Endothelial cell (in vitro differentiated cells): ENCODE measurements at places on chromosomes 6 and 20. TPM values are rescaled to one million over a fixed set of nuclear protein-coding genes. Genes with fewer than 3 reads are reported as not detected.
A peak's percentile ranks its signal among the peaks of the same experiment; 100 is the strongest.

The GPR6 gene
- total RNA-seq = not detected

The PRR18 gene
- 1.1 TPM for total RNA-seq

The OOEP gene
- not detected for total RNA-seq

GRCh38 chr6:37381579-37381978 lies 27.8 kb downstream of the RNF8 start:
- peak; percentile 20 for DNase-seq

- no peak for DNase-seq
Observed at GRCh38 chr6:45474376-45474775, 96.6 kb upstream of the SUPT3H start.

- no peak for DNase-seq
Observed at GRCh38 chr6:23319582-23319981, 750.2 kb downstream of the HDGFL1 start.

DNA sequence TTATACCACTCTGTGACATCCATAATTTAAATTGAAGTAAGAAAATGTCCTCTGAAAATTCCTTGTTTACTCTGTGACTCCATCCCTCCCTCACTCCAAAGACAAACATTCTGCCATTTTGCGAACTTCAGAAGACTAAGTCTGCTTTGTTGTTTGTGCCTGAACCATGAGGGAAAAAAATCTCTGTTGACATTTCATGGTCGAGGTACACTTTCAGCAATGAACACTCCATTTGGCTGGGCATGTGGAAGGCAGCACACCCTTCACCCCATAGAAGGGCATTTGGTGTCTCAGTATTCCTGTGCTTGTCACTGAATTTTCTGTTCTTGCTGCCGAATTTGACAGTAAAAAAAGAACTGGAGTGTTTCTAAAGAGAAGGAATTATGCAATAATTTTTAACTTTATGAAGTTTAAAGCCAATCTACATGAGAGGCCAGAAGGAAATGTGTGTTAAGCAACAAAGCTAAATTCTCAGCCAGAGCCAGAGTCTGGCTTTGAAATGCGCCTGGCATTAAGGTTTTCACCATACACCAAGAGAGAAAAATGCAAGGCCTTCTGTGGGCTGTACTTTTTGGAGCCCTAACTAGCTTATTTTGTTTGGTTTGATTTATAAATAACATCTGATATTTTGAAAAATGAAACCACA lies 4.7 kb upstream of the PBOV1 start:
- DNase-seq = no peak

GRCh38 chr6:25835442-25836283 lies 3.8 kb upstream of the SLC17A1 start:
- no peak for DNase-seq

- no peak for DNase-seq
Observed at GRCh38 chr6:108002365-108003221, 44.6 kb upstream of the SEC63 start.

DNA sequence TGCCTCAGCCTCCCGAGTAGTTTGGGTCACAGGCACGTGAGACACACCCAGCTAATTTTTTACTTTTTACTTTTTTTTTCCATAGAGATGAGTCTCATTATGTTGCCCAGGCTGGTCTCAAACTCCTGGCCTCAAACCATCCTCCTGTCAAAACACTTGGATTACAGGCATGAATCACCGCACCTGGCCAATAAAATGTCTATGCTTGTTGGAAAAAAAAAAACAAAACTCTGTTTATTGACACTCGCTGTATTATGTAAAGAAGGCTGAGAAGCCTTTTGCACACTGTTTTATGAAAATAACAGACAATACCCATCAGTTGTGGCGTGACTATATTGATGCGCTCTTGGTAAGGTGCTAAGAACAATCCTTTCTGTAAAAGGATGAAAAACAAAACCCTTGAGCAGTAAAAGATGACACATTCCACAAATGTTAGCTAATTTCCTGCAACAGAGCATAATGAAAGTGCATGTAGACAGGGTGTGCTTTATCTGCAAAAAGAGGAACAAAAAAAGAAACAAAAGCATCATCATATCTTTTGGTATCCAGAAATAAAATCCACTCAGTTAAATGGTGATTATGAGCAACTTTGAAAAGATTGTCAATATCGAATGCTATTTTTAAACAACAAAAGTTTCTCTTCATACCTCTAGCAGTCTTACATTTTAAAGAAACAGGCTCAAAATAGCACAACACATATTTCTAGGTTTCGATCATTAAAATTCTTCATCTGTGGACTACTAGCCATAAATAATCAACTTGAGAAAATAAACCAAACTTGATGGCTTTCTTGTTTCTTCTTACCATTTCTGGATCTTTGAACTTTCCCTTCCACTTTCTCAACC lies 108.3 kb upstream of the PHACTR1 start:
- no peak for DNase-seq

DNA sequence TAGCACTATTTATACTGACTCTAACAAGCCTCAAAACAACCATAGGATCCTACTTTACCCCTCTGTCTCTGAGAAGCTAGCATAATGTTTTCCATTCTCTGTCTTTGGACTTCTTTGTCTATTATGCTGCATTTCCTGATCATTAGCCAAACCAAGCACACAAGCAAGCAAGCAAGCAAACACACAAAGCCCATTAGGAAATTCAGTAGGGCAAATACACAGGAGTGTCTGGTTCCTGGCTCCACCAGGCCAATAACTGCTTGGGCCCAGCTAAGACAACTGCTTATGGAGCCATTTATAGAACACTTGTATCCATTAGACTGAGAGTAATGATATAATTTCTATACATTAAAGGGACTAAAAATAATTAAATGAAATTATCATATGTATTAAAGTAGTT lies 952.9 kb upstream of the EPHA7 start:
- DNase-seq = no peak

GRCh38 chr6:96001891-96002575 lies 13.7 kb upstream of the FUT9 start:
- no peak for DNase-seq

DNA sequence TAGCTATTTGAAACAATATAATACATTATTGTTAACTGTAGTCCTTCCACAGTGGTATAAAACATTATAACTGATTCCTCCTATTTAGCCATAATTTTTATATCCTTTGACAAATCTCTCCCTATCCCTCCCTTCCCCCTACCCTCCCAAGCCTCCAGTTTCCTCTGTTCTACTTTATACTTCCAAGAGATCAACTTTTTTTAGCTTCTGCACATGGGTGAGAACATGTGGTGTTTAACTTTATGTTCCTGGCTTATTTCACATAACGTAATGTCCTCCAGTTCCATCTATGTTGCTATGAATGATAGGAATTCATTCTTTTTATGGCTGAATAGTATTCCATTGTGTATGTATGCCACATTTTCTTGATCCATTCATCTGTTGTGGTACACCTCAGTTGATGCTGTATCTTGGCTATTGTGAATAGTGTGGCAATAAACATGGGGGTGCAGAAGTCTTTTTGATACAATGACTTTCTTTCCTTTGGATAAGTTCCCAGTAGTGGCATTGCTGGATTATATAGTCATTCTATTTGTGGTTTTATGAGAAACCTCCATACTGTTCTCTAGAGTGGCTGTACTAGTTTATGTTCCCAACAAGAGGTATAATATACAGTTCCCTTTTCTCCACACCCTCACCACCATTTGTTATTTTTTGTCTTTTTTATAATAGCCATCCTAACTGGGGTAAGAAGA lies 205.0 kb downstream of the KCNQ5 start:
- DNase-seq = no peak

DNA sequence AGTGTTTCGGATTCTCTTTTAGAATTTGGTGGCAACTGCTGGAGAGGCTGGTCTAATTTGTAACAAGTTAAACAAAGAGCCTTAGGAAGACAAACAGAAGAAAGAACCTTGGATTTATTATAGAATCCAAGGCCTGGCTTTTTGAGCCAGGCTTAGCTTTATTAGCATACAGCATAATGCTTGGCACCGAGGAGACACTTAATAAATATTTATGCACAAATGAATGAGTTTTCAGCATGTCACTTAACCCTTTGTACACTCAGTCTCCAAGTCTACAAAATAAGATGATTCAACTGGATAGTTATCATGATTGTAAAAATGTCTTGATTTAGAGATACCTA lies 38.2 kb upstream of the AFDN start:
- no peak for DNase-seq

- DNase-seq = no peak
Observed at GRCh38 chr20:61812121-61812844, 253.4 kb downstream of the TAF4 start.

- DNase-seq = no peak
Observed at GRCh38 chr20:63957690-63958441, 1.6 kb upstream of the UCKL1 start.

- no peak for DNase-seq
Observed at GRCh38 chr6:125989631-125990030, 3.3 kb downstream of the TRMT11 start.

- DNase-seq = no peak
Observed at GRCh38 chr6:131997429-131998153, 46.4 kb upstream of the CCN2 start.
